Neural crest cell (in vitro differentiated cells): ENCODE measurements at places on chromosomes 7 and 10.

GRCh38 chr10:98010939-98011685, 19.3 kb downstream of the CRTAC1 start:
- DNase-seq, result no peak

DNA sequence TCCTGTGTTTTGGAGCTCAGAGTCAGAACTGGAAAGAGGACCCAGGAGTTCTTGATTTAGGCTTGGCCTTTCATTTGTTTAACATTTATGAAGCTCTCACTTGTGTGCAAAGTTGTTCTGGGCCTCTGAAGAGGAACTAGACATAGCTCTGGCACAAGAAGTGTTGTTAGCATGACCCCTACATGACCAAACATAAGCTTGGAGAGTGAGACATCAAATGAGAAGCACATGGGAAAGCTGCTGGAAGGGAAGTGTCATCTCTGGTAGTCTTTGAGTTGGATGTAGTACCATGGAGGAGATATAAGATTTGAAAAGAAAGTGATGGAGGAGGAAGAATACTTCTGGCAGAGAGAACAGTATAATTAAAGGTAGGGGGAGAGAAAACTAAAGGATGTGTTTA, 370.1 kb downstream of the ADRA2A start:
- no peak for DNase-seq

GRCh38 chr7:150847536-150847935, 4.8 kb upstream of the AOC1 start:
- DNase-seq, result no peak

- DNase-seq, result no peak
These were observed 70.6 kb downstream of the FGFR2 start for GRCh38 chr10:121527690-121528089.

DNA sequence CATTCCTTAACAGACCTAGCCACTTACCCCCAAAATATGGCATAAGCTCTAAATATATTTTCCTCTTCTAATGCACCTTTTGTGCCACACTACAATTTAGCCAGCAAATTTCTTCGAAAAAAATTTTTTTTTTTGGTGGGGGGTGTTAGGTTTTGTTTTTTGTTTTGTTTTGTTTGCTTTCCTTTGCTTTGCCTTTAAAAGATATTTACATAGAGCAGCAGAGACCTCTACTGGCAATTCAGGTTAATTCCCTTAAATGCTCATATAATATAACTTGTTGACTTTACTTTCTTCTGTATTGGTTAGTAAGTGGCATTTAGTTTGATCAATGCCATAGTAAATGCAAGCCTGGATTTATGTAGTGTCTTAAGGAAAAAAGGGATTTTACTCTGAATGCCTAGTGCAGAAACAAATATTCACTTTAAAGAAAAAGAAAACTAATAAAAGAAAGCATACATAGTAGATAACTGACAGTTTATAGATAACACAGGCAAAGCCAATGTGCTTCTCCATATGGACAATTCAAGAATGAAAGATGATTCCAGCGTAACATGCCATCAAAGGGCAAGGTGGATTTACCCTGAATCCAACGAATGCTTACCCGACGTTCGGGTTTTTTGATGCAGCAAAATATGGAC, 1250.6 kb downstream of the GATA3 start:
- DNase-seq, result no peak

DNA sequence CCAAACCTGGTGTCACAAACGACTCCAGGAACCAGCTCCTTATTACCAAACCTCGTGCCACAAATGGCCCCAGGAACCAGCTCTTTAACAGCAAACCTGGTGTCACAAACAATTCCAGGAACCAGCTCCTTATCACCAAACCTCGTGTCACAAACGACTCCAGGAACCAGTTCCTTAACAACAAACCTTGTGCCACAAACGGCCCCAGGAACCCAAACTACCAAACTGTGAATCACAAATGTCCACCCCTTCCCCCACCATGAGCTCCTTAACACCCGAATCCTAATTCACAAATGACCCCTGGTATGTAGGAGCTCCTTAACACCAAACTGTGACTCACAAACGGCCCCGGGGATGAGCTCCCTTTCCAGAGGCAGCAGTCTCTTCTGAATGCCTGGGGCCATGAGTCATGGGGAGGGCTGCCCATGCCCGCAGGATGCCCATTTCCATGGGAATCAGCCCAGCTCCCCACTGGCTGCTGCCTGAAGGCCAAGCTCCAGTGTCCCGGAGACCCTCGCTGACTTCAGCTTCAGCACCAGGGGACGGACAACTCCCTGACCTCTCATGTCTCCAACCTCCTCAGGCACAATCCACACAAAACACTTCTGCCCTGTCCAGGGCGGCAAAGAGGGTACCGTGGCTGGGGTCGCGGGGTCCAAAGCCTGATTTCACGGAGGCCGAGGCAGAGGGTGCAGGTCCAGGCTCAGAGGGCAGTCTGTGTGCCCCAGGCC, 213.1 kb downstream of the ELFN1 start:
- no peak for DNase-seq

DNA sequence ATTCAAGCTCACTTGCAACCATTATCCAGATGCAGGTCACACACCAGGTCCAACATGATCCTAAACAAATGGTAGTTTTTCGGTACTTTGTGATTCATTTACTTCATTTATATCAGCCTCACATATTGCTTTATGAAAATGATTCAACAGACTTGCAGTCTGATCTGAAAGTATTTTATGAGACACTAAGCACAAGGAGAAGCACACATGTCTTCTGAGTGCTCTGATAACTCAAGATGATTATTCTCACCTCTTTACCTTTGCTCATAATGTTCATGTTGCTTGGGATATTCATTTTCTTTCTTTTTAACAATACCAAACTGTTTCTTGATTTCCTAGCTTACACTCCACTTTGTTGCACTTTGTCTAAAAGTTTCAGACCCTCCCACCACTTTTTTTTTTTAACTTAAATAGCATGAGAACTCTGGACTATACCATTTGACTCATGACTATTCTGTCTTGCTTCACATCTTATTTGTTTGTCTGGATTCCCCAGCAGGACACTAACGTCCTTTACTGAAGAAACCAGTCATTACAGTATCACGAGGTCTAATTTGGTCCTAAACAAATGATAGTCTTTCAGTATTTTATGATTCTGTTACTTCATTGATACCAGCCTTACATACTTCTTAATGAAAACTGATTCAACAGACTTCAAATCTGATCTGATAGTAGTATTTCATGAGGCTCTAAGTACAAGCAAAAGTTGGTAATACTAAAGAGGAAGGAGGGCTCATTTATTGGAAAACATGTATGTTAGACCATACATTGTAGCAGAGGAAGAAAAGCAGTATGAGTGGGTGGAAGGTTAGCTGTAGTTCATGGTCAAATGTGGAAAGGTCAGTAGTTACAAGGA, 171.8 kb upstream of the AHR start:
- no peak for DNase-seq

GRCh38 chr10:29948881-29949355, 110.5 kb downstream of the JCAD start:
- no peak for DNase-seq

DNA sequence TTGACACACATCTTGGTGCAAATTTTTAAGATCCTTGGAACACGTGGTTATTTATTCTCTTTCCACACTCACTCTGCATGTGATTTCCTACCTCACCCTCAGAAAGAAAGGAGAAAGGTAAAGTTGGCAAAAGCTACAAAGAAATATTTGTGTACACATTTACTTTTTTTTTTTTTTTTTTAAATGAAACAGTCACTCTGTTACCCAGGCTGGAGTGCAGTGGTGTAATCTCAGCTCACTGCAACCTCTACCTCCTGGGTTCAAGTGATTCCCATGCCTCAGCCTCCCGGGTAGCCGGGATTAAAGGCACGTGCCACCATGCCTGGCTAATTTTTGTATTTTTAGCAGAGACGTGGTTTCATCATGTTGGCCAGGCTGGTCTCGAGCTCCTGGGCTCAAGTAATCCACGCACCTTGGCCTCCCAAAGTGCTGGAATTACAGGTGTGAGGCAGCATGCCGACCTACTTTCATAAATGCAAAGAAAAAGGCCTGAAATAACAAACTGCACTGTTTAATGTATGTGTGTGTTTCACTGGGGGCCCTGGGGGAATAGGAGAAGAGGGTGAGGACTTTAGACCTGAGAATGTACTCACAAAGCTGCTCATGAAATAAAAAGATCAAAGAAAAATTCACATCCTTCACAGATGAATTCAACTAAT, 71.6 kb upstream of the GRID1 start:
- DNase-seq, result no peak

DNA sequence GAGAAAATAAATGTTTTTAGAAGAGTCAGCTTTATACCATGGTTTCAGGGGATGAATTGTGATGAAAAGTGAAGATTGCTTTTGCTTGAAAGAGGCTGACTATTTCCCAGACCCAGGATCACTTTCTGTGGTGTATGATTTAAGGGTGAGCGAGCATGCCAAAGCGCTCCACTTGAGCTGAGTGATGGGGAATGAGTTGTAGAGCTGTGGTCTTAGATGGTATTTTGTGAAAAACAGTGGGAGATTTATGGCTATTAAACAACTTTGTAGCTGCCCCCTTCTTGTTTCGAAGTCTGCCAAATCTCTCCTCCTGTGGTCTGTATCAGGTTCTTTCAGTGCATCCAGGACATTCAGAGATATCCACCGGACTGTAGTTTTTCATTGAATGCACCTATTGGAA, 888.2 kb downstream of the LRMDA start:
- DNase-seq, result no peak

GRCh38 chr7:3033136-3033535, 10.5 kb downstream of the CARD11 start:
- DNase-seq, result no peak

- DNase-seq, result no peak
These were observed 36.7 kb downstream of the DNAH11 start for GRCh38 chr7:21579341-21580072.

GRCh38 chr10:124705817-124706461, 38.2 kb downstream of the FAM53B start:
- no peak for DNase-seq

DNA sequence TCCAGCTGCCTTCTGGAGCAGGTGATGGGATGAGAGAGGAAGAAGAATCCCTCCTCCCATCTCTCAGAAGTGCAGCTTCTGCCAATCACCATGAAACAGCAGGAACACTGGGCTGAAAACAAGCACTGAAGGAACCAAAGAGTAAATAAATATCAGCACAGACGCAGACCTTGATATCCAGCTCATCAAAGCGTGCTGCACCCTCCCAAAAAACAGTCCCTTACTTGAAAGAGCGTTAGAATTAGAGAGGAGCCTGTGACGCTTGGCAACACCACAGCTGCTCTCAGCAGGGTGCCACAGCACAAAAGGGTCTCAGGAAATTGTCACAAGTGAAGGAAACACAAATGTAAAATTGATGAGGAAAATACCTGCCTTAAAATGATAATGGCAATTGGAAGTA, 39.5 kb downstream of the KLF6 start:
- no peak for DNase-seq

GRCh38 chr7:85186083-85186520, 754 bp downstream of the SEMA3D start:
- DNase-seq, result peak; percentile 43

DNA sequence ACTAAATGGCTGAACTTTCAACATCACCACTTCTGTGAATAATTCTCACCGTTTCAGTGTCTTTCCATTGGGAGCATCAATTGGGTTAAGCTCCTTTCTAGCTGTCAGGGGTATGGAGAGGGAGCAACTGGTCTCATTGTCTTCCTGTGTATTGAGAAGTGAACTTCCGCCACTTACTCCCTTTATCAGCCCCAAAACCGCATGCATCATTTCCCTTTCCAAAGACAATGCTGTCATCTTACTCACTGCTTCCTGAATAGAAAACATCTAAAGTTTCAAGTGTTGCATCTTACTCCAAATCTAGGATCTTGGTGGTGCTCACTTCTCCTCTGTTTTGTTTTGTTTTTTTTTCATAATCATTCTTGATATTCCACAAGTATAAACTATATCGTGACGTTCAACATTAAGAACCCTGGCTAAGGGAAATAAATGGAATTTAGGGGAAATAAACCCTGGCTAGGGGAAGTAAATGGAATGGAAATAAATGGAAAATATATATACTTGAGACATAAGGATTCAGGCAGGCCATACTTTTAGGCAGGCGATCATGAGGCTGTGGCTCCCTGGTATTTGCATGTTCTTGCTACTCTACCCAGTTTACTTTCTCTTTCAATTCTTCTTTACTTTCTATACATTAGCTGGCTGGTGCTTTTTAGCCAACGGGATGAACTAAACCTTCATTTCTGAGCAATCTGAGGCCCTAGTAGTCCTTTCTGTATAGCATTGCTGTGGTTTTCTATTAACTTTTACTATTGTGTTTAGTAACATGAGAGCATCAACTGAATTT, 371.9 kb downstream of the BMPER start:
- no peak for DNase-seq

- no peak for DNase-seq
These were observed 240.1 kb upstream of the PITRM1 start for GRCh38 chr10:3412646-3413045.

- DNase-seq, result no peak
These were observed 23.0 kb upstream of the RET start for GRCh38 chr10:43053825-43054224.

DNA sequence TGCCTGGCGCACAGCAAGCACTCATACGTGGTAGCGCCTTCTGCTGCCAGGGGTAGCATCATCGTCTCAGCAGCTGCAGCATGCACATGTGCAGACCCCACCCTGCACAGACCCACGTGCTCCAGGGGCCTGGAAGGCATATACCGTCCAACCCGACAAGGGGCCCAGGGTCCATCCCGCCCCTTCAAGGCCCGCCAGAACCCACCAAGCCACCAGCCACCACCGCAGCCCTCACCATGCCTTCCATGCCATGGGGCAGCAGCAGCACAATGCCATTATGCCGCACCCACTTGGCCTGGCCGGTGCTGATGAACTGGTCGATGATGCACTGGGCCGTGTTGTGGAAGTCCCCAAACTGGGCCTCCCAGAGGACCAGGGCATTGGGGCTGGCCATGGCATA, 22.7 kb downstream of the OGDHL start:
- DNase-seq, result no peak

DNA sequence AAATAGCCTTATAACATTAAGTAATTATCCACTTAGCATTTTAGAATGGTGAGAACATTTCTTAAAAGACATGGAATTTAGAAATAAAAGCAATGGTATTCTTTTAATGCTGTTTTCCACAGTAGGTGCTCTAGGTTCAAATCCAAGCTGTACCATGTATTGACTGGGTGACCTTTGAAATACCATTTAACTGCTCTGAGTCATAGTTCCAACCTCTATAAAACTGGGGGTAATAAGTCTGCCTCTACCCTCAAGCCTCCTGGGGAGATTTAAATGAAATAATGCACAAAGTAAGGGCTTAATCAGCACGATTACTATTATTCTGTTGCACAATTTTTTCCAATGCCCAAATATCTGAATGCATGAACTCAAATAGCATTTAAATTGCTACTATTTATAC, 236.4 kb upstream of the CCDC6 start:
- DNase-seq, result no peak
